ENCODE measurements at places on chromosomes 7 and 10.

DNA sequence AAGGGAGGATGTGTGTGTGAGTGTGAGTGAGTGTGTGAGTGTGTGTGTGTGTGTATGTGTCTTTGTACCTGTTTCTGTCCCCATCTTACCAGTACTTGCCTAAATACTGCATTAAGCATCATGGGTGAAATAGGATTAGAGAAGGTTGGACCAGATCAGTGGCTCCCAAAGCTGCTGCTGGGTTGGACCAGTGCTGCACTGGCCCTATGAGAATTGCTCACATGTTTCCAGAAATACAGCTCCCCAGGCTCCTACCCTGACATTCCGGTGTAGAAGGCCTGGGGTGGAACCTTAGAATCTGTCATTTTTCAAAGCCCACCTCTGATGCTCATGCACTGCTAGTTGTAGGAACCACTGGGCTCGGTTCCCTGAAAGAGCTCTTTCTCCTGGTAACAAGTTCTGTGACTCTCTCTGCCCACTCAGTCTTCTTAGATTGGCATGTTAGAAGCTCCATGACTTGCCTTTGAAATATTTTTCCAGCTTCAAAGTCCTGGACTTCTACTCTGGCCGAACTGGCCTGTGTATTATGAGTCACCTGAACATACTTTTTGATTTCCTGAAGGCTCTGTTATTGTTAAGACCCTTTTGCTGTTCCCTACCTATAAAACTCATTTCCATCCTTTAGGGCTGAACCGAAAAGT, 224.7 kb downstream of the CUX1 start:
- no peak for DNase-seq

- no peak for DNase-seq
Observed at GRCh38 chr7:1286946-1287645, 54.4 kb downstream of the UNCX start.

GRCh38 chr10:96275685-96276418, 4.5 kb upstream of the BLNK start:
- no peak for DNase-seq

DNA sequence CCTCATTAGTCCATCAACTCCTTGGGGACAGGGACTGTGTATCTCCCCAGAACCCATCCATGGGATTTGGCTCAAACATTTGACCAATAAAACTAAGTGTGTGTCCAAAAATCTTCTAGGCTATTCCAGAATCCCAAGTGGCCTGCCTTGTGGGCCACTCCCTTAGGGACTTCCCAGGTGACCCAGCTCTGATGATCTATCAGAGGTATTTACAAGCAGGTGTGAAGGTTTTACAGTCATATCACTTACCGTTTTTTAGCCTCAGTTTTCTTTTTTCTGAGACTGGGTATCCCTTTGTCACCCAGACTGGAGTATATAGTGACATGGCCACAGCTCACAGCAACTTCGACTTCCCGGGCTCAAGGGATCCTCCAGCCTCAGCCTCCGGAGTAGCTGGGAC, 64.4 kb downstream of the PIP4K2A start:
- DNase-seq, result no peak

DNA sequence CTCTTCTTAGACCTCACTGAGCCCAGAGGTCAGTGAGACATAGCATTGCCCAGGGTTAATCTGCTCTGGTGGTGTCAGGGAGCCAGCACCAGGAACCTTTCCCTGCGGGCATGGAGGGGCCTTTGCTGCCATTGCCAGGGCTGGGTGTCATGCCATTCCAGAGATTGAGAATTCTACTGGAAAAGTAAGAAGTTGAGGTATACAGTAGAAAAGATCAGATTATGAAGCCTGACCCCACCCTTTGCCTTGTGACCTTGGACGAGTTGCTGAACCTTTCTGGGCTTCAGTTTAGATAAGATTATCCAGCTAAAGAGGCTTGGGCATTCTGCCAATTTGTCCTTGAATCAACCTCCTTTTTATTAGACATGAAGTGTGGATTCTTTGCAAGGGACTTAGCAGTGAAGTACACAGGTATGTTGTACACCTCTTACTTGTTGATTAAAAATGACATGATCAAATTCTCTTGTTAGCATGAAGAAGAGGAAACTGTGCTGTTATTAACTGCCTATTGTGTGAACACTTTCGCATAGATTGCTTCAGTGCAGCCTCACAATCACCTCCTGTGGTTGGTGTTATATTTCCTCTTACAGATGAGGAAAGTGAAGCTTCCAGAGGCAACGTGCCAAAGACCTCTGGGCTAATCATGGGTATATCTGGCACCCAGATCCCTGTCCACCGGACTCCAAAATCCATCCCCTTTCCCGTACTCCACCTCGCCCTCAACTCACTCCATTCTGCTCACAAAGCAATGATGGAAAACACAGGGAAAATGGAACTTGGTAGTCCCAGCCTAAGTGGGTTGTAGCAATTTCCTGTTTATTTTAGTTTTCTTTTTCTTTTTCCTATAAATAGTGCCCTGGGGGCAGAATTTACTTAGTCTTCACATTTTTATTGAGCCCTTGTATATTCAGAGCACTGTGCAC, 151.3 kb downstream of the CAMK1D start:
- no peak for DNase-seq

DNA sequence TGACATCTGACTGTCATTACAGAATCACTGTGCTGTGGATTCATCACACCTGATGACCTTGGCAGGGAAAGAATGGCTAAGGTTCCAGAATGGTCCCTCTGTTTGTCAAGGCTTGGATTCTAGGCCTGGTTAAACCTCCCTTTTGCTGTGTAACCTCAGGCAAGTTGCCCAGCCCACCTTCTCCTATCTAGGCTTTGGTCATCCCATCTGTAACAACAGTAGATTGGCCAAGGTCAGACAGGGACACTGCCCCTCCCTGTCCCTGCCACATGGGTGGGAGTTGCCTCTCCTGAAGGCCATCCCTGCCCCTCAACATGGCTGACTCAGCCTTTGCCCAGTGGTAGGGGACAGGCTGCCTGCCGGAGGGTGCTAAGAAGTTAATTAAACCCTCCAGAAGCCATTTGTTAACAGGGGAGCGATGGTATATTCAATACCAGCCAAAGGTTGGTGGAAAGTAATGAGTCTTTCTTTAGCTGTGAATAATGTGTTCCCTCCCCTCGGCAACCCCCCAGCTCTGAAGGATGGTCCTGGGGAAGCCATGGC, 149.8 kb upstream of the PCBD1 start:
- no peak for DNase-seq

DNA sequence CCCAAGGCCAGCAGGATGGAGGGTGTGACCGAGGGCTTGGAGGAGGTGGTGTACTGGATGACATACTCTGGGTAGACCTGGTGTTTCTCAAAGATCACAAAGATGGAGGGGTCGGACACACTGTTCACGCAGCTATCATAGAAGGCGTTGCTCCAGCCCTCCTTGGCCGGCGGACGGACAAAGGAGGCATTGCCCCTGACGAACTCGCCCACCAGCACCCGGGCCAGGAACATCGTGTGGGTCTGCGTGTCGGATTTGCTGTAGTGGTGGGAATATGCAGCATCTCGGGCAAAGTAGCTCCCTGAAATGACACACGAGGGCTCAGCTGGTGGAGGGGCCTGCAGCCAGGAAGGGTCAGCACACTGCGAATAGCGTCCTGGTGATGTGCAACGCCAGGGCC, 38.2 kb downstream of the PARP12 start:
- no peak for DNase-seq

DNA sequence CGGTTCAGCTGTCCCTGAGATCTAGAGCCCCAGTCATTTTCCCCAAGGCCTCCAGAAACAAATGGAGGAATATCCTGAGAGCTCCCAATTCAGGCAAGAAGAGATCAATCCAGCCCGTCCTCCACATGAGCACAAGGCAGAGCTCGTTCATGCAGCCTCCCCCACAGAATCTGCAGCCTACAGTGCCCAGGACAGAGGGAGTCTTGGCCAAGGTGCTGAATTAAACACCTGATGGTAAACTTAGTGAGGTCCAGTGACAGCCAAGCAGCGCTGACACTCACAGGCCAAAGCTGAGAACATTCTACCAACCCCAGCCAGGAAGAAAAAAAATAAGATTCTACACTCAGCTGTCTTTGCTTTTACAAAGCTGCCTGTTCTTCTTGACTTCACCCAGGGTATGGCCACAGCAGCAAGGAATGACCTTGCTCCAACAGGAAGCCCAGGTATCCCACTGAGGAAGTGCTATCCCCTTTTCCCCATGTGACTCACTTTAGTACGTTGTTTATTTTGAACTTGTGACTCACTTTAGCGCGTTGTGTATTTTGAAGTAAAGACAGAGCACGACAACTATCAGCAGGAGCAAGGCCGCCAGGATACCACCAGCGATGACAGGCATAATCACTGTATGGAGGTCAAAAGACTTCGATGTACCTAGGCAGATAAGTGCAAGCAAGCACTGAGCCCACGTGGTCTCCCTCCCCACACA, 4.4 kb upstream of the CUZD1 start:
- no peak for DNase-seq

DNA sequence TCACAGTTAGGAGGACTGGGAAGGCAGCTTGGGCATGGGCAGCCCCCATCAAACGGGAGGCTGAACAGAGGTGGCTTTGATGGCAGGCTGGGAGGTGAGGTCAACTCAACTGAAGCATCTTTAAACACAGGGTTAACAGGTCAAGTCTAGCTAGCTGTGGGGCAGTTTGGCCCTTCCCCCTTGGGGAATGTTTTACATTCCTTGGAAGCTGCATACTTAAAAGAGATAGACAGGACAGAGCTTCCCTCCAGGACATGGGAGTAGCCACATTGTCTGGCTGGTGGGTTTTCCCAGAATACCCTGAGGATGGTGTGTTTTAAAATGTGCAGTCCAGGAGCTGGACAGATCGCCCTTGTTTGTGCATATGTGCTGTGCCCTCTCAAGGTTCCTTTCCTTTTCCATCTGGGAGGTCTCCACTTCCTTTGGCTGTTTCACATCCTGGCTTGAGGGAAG, 6.8 kb upstream of the RASSF4 start:
- no peak for DNase-seq

- no peak for DNase-seq
Observed at GRCh38 chr7:84982199-84982598, 204.7 kb downstream of the SEMA3D start.

DNA sequence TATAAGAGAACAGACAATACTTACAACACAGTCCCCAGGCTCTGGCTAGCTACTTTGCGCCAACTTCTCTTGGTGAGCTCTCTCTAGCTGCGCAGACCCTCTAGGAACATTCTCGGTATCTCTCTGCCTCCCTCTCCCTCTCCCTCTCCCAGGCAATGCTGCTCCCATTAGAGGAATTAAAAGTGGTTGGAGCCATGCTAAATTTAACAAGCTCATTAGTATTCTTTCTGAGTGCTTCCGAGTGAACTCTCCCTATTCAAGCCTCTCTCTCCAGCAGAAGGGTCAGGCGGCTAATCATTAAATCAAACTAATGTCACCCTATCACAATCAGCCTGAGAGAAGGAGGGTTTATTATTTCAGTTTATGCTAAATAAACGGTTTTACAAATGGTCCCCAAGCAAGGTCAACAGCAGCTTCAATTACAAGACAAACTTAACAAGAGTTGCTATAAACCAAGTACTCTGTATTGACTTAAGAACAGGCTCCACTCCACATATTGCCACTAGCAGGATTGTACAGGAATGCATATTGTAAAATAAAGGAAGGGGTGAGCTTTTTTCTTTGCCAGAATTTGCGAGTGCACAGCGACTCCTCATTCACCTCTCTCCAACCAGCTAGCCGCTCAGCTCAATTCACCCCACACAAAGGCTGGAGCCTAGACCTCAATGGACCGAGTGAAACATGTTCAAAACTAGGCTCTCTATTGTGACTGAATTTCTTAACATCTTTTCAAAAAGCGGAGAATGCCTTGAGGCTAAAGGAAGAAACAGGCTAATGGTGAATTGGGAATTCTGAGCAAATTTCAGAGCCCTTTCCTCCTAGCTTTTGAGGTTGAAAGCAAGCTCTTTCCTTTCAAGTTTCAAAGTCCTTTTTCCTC, 84.4 kb downstream of the GLI3 start:
- DNase-seq, result peak; percentile 13

DNA sequence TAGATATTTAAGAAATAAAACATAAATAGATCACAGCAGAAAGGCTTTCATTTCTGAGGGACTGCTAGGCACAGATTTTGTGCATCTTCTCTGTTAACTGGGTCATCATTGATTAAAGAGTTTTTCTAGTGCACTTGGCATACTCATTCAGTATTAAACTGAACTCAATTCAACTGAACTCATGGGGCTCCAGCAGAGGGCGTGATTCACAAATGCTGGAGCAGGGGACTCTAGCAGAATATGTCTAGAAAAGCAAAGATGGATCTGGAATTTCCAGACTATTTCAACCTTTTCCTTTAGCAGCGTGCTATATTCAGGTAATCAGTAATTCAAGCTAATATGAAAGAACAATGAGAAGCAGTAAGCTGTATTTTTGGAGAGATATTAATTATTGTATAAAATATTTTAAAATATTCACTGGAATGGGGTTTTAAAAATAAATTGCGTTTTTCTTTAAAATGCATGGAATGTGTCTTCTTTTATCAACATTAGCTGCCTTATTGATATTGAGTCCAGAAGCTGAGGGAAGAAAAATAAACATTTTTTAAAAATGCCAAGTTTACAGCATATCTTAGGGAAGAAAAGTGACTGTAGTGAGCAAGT, 296.8 kb upstream of the CACNA2D1 start:
- DNase-seq, result no peak

DNA sequence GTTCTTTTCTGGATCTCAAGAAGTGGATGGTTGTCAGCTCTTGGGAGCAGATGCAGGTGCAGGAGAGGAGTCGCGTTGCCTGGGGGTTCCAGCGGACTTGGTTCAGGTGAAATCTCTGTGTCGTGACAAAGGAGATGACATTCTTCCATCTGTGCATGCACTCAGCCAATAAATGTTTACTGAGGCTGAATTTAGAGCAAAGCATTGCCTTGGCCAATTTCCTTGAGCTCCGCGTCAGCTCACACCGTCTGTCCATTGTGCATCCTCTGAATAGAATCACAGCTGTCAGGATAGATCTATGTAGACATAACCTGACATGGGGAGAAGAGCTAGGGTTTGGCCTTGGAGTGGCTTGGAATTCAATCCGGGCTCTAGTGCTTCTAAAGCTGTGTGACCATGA, 343.7 kb downstream of the GLRX3 start:
- DNase-seq, result no peak

DNA sequence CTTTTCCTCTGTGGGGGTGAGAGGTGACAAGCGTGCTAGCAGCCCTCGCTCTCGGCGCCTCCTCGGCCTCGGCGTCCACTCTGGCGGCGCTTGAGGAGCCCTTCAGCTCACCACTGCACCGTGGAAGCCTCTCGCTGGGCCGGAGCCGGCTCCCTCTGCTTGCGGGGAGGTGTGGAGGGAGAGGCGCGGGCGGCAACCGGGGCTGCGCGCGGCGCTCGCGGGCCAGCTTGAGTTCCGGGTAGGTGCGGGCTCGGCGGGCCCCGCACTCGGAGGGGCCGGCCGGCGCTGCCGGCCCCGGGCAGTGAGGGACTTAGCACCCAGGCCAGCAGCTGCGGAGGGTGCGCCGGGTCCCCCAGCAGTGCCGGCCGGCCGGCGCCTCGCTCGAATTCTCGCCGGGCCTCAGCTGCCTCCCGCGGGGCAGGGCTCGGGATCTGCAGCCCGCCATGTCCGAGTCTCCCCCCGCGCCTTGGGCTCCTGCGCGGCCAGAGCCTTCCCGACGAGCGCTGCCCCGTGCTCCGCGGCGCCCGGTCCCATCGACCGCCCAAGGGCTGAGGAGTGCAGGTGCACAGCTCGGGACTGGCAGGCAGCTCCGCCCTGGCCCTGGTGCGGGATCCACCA, 352.8 kb upstream of the PODXL start:
- DNase-seq, result no peak

- no peak for DNase-seq
Observed at GRCh38 chr10:62632071-62632809, 172.3 kb upstream of the ADO start.

Data from hippocampal formation (tissue), 2 donors.